ENCODE measurements at places on chromosomes 3 and 15.

- no peak for DNase-seq
These were observed 596 bp upstream of the SGO1 start for GRCh38 chr3:20186600-20187004.

DNA sequence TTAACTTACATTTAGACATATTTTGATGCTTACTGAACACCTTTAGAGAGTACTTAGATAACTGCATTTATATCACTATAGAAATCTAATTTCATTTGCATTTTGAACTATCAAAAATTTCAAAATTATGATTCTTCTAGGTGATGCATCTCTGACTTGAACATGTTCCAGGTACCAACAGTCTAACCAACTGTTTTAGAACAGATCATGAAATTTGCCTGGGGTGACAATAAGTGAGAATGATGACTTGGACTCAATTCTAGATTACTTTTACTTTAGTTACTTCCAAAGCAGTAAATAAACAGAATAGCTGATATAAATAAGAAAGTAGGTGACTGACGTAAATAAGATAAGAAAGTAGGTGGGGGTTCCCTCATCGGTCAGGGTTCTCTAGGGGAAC, 307.8 kb downstream of the BCHE start:
- DNase-seq: no peak

GRCh38 chr15:42737529-42738328, 801 bp upstream of the CDAN1 start:
- DNase-seq: peak; percentile 21

- DNase-seq: no peak
These were observed 4.0 kb downstream of the GCSAM start for GRCh38 chr3:112128843-112129727.

DNA sequence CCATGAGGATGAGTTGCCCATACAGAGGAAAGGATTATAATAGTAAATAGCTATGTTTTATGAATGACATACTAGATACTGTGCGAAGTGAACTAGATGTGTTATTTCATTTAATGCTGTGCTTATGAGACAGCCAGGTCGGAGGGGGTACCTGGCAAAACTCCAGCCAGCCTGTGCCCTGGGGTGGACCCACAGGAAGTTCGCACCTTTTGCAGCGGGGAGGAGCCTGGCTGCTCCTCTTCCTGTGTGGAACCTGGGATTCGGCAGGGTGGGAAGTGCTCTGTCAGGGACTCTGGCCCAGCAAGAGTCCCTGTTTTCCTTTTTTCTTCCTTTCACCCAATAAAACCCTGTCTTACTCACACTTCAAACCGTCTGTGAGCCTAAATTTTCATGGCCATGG, 452.2 kb downstream of the IL5RA start:
- DNase-seq: no peak

DNA sequence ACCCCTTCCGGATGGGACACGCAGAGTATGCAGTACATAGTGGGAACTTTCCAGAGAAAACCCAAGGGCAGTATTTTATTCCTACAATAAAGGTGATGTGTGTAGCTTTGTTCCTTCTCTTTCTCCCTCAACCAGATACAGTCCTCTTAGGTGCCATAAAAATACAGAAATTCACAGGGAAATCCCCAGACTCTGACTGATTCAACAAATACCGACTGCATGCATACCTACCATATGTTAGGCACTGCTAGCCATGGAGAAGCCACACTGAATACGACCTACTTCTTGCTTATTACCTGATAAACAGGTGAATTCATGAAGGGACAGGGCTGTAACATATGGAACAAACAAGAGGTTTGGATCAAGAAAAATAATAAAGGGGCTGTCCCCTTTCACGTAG, 228.5 kb downstream of the FOXP1 start:
- no peak for DNase-seq

DNA sequence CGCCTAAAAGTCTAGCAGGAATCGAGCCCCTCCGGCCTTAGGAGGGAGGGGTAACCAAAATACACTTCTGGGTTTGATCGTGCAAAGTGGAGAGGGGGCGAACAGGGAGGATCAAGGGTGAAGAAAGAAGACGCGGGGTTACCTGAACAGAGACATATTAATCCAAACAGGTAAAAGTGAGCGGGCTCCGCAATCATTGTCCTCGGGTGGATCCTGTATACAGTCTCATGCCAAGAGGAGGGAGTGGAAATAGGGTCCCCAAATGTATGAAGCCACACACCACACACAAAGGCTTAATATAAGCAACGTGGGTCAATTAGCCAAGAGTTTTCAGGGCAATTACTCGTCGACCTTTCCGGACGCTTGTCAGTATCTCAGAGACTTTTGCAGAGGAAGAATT, 749.5 kb downstream of the ROBO1 start:
- DNase-seq: no peak

DNA sequence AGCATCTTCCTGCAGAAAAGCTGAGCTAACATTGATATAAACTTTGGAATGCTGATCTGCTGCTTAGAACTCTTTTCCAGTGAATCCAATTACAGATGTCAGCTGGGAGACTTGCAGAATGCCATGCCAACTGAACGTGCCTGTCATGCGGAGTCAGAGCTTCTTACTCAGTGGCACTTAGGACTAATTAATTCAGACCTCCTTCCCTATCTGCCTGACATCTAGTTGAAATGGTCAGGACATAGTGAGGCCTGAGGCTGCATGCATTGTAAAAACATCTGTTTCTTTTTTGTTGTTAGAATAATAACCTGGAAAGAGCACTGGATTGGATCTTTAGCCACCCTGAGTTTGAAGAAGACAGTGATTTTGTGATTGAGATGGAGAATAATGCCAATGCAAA, 112.6 kb downstream of the USP13 start:
- DNase-seq: no peak

- DNase-seq: no peak
These were observed 5.2 kb downstream of the ANXA2 start for GRCh38 chr15:60392601-60392985.

- DNase-seq: no peak
These were observed 96.2 kb upstream of the ACP3 start for GRCh38 chr3:132220986-132221385.

GRCh38 chr3:98460220-98460619, 2.8 kb upstream of the OR5K1 start:
- DNase-seq: no peak

GRCh38 chr3:28212681-28213080, 28.7 kb upstream of the CMC1 start:
- DNase-seq: no peak

DNA sequence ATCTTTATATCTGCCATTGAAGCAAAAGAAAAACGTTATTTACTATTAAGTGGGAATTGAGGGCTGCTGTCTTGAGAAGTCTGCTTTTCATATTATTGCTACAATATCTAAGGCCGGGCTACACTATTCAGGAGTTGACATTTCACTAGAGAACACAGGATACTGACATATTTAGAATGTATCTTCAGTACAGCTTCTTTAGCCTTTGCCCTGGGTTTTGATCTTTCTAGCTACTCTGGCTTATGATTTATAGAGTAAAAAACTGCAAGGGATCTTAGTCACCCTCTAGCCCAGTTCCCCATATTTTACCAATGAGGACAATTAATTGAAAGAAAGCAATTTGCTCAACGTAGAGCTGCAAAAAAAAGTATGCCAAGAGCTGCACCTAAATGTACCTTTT, 307.4 kb upstream of the DPPA4 start:
- DNase-seq: no peak

DNA sequence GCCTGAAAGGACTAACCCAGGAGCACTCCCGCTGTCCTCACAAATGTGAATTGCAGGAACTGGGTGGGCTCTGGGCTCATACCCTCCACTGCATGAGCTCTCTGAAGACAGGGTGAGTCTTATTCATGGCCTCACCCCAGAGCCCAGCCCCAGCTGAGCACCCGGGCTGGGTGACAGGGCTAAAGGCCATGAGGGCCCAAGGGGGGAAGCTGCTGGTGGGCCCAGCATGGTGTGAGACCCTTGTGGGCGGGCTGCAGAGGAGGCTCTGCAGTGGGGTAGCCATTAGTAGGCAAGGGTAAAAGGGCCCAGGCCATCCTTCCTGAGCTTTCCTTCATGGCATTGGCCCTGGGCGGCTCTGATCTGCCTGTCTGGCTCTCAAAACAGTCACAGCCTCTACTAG, 30.3 kb downstream of the SRPRB start:
- DNase-seq: no peak

DNA sequence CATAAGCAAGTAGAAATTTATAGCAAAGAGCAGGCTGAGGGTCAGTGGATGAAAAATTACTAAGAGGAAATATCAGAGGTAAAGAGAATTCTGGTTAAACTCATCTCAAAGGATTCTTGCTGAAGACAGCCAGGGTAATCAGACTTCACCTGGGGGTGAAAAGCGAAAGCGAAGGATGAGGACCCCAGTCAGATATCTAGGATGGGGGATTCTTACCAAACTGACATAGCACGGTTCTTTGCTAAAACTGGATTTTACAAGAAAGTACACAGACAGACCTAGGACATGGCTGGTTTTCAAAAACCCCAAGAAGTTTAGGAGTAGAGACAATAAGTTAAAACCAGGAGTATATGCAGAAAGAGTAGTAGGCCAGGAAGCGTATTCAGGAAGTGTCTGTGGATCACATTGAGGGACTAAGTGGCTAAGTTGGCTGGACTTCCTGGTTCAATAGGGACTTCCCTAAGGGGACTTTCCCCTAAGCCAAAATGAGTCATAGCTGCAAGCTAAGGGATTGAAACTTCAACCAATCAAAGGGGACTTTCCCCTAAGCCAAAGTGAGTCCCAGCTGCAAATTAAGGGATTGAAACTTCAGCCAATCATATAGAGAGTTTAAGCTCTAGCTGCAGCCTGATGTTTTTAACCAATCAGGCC, 2.4 kb upstream of the CFAP91 start:
- DNase-seq: peak; percentile 67

DNA sequence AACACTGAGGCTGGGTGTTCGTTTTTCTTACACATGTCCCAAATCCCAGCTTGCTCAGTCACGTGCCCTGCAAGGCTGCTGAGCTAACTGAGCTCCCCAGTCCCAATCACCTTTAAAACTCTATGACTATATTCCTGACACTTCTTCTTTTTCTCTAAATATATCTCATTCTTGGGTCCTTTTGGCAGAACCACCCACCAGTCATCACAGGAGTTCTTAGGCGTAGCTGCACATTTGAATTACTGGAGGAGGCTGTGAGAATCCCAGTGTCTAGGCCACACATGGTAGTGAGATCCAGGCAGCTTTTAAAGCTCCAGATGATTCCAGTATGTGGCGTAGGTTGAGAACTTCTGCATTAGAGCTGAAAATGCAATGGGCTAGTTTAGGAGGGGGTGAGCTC, 66.3 kb downstream of the ST8SIA2 start:
- no peak for DNase-seq

- DNase-seq: no peak
These were observed 5.0 kb downstream of the PEAK1 start for GRCh38 chr15:77414789-77415442.

DNA sequence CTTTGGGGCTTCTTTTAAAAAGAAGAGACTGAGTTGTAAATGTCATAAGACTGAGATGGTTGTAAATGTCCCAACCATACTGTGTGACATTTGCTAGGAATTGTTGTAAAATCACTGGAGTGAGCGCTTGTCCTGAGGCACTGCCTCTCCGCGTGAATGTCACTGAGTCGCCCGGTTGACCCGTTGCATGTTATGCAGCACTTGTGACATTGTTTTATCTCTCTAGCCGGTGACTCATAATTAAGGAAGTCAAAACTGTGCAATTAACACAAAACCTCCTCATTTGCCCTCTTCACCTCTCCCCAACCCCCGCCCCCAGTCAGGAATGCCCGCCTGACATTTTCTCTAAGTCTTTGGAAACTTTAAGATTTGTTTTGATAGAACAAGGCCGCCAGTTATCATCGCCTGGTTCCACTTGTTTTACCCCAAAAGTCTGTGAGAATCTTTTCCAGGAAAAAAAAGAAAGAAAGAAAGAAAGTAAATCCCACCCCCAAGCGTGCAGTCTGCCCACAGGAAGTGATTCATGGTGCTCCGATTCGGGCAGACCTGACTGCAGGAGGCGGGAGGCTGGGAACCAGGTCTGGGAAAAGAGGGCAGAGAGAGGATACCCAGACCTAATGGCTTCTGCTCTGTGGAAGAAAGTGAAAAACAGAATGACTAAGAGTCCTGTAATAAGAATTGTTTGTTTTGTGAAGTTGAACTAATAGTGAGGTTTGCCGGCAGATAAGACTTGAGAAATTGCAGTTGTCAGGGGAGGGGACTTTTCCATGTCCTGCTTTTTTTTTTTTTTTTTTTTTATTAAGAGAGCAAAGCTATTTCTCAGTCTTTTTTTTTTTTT, 84.8 kb downstream of the SMAD3 start:
- DNase-seq: peak; percentile 48

GRCh38 chr3:12686096-12686495, 22.2 kb upstream of the RAF1 start:
- no peak for DNase-seq

DNA sequence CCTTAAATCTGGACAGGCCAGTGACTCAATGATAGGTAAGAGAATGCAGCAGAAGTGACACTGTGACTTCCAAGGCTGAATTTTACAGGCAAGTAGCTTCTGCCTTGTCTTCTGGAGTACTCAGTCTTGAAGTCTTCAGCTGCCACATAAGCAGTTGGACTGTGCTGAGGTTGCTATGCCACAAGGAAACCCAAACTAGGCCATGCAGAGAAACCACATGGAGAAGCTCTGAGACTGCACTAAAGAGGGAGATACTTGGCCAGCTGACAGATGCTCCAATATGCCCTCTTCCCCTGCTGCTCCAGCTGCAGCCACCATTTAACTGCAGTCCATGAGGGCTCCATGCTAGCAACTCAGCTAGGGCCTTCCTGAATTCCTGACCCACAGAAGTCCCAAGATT, 119.4 kb upstream of the GADL1 start:
- DNase-seq: no peak

- DNase-seq: no peak
These were observed 13.7 kb downstream of the C3orf62 start for GRCh38 chr3:49263159-49263889.

DNA sequence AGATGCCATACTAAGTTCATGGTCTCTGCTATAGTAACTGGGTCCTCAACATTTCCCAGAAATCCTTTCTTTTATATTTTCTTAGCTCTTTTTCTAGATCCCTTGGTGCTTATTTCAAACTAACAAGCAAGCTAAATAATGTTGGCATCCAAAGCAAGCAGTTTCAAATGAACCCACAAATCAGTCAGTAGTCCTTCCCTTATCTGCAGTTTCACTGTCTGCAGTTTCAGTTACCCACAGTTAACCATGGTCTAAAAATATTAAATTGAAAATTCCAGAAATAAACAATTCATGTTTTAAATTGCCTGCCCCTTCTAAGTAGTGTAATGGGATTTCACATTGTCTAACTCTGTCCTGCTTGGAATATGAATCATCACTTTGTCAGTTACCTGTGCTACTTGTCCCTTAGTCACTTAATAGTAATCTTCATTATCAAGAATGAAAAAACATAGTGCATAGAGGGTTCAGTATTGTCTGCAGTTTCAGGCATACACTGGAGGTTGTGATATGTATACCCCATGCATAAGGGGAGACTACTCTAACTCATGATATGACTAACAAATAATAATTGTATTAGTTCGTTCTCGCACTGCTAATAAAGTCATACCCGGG, 633.7 kb downstream of the MECOM start:
- DNase-seq: no peak

GRCh38 chr3:188286087-188286513, 132.1 kb downstream of the LPP start:
- DNase-seq: no peak

GRCh38 chr3:127071597-127072001, 88.7 kb downstream of the PLXNA1 start:
- DNase-seq: no peak

GRCh38 chr15:64970698-64971097, 19.0 kb downstream of the SPG21 start:
- DNase-seq: no peak

- no peak for DNase-seq
These were observed 91.4 kb upstream of the MEX3B start for GRCh38 chr15:82137261-82137660.

GRCh38 chr3:58394339-58394738, 39.3 kb downstream of the PDHB start:
- DNase-seq: no peak
